ENCODE measurements at places on chromosomes 11 and 22.

DNA sequence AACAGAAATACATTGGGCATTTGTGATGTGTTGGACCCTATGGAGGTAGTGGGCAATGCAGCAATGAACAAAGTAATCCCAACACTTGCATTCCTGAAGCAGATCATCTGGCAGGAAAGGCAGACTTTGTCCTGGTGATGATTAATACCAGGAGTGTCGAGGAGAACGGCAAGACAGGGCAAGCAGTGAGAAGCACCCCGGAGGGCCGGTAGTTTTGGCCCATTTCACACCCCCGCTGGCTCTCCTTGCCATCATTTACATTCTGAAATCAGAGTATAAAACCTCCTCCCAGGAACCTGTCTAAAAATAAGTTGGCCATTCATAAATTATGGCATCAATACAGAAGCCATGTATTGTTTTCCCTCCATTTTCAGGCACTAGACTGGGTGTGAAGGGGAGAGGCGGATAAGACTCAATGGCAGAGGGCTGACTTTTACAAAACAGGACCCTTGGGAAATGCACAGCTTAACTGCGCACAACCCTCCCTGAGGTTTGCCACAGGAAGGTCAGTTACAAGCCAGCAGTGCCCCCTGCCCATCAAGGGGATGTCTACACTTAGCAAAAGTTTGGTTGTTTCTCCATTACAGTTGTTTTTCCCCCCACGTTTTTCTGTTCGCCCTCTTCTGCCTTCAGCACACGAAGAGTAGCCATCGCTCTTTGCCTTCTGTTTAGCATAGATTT, 55.6 kb downstream of the OPCML start:
- no peak for ATAC-seq

GRCh38 chr11:1077417-1078119, 2.9 kb downstream of the MUC2 start:
- ATAC-seq = peak; percentile 9

GRCh38 chr11:126440792-126441514, 85.5 kb downstream of the ST3GAL4 start:
- peak; percentile 56 for ATAC-seq

DNA sequence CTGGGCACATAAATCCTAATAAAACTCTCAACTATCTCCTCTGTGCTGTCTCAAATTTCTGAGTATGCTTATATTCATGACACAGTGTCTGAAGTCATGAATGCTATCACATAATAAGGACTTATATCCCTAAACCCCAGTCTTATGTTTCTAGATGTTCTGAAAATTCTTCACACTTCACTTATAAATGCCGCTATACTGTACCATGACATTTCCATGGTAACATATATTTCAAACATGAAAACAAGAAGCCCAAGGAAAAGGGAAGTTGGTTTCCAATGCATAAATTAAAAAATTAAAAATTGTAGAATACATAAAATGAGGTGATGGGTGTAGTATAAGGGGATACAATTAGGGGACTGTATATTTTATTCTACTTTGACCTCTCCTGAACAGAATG, 11.7 kb downstream of the GVQW3 start:
- ATAC-seq = no peak

- ATAC-seq = no peak
Observed at GRCh38 chr22:38450234-38450797, 4.7 kb downstream of the KCNJ4 start.

- no peak for ATAC-seq
Observed at GRCh38 chr22:37056246-37056645, 4.7 kb downstream of the KCTD17 start.

GRCh38 chr11:60183591-60184205, 815 bp upstream of the MS4A6A start:
- ATAC-seq = no peak

GRCh38 chr11:134504146-134504905, 92.3 kb upstream of the B3GAT1 start:
- no peak for ATAC-seq

DNA sequence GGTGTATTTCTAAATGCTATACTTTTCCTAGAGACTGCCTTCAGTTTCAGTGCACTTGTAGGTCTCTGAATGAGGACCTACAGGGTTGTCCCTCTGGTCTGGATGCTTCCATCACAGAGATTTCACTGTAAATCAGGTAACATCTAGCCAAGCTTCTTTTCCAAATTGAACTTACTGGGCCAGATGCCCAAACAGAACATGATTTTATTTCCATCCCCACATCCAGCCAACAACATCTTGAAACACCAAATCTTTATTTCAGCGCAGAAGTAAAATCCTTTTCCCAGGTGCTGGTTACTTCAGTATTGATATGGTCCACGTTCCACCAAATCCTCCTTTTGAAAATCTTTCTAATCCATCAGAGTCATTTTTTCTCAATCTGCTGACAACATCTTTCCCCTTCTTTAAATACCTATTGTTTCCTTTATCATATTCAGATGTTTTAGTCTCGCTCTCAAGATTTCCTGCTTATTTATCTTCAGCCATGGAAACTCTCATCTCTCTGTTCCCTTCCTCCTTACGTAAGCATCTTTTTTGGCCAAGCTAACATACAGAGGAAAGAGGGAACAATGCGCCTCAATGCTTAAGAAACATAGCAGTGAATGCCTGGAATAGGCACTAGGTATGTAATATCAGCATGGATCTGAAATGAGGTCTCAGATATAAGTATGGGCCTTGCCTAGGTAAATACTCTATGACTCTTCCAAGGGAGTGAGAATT, 201.2 kb upstream of the MTNR1B start:
- ATAC-seq = no peak

GRCh38 chr11:106920899-106921509, 97.3 kb downstream of the GUCY1A2 start:
- no peak for ATAC-seq

- no peak for ATAC-seq
Observed at GRCh38 chr11:1422981-1423380, 33.2 kb downstream of the BRSK2 start.

GRCh38 chr11:79973721-79974617, 533.1 kb upstream of the TENM4 start:
- no peak for ATAC-seq

DNA sequence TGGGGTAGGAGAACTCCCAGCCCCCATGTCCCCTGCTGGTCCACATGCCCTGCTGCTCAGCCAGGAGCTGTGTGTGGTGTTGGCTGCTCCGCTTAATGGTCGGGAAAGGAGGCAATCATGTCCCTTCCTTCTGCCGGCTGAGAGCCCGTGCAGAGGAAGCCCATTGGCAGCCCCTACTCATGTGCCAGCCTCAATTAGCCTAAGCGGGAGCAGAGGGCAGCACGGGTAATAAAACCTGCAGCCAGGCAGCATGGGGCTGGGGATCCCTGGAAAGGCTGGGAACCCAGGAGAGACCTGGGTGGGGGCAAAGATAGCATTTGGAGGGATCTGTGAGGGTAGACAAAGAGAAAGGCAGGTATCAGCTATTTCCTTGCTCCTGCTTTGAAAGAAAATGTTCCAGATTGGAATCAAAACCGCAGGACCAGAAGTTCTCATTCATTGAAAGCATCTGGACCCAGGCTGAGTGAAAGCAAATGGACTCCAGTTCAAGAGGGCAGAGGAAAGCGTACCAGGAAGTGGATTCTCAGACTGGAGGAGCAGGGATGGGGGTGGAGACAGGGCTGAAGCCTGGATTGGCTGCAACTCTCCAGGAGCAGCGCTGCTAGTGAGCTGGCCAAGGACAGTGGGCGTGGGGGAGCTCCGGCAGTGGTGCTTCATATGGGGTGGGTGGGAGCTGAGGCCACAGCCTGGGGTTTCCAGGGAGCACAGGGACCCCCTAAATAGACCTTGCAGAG, 103.4 kb upstream of the NECTIN1 start:
- ATAC-seq = no peak

DNA sequence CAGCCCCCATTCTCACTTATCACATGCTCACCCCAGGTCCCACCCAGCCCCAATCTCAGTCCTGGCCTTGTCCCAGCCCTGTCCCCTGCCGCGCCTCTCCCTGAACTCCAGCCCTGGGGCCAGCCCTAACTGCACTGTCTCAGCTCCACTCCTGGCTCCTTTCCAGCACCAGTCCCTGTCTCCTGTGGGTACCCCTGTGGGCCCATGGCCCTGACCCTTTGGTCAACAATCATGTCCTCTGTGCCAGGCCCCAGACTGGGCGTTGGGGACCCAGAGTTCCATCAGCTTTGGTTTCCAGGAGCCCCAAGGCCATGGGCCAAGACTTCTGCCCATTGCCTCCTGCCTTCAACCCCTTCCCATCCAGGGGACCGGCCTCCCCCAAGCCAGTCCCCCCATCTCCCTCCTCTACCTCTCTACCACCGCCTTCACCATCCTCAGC, 757 bp downstream of the SPI1 start:
- ATAC-seq = peak; percentile 44

- ATAC-seq = no peak
Observed at GRCh38 chr11:94132152-94132558, 3.5 kb downstream of the PANX1 start.

GRCh38 chr11:83292709-83293456, 6.7 kb upstream of the CCDC90B start:
- peak; percentile 73 for ATAC-seq

GRCh38 chr11:66996609-66997273, 21.6 kb downstream of the C11orf86 start:
- ATAC-seq = no peak

DNA sequence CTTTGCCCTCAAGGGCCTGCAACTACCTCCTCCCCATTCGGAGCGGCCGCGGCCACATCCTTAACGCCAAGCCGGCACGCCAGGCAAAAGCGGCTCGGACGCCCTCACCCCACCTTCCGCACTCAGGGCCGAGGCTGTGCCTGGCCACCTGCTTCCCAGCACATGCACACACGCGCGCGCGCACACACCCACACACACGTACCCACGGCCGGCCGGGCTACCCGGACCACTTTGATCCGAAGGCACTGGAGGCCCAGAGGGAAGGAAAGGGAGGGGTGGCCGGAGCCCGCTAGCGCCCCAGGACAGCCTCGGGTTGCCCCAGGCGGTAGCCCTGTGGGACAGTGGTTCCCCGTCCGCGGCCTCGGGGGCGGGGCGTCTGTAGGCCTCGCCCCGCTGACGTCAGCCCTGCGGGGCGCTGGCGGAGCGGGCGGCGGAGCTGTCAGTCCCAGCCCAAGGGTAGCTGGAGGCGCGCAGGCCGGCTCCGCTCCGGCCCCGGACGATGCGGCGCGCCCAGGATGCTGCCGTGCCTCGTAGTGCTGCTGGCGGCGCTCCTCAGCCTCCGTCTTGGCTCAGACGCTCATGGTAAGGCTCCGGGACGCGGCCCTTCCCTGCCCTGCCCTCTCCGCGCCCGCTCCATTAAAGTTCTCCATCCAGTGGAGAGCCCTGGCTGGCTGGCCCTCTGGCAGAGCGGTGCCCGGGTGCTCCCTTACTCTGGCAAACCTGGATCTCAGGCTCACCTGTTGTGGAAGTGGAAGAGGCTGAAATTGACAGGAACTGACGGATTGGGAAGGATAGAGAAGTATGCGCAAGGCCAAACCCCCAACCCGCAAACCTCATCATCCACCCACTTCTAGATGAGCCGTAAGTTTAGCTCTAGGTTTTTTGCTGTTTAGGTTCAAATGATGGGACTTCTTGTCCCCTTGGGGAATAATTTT, at the start of gene IL10RA:
IL10RA (plus strand) TSS at position 442 of the 935 bp plus-strand sequence; CDS start at position 516, 74 bp downstream.
- peak; percentile 96 for ATAC-seq

DNA sequence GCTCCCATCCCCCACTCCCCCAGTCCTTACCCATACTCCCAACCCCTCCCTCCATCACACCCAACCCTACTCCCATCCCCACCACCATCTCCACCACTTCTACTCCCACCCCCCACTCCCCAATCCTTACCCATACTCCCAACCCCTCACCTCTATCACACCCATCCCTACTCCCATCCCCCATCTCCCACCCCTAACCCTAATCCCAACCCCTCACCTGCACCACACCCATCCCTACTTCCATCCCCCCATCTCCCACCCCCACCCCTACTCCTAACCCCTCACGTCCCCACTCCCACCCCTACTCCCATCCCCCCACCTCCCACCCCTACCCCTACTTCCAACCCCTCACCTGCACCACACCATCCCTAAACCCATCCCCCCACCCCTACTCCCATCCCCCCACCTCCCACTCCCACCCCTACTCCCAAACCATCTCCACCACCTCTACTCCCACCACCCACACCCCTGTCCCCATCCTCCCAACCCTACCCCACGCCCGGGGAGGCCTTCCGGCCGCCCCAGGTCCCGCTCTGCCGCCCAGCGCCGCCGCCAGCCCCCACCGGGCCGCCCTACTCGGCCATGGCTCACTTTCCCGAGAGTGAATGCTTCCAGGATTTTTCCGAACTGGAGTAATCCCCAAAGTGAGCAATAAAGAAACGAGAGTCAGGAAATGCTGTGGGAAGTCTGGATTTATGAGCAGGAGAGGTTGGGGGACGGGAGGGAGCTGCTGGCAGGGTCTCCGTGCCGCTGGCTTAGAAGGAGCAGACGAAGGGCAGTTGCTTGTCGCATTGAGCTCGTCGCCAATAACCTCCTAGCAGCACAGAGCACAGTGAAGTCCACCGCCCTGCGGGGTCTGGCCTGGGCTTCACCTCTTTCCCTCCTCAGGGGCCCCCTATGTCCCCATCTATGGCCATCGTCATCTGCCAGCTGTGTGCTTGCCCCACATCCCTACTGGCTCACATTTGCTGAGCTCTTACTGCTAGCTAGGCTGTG, 4.6 kb downstream of the PRG3 start:
- peak; percentile 52 for ATAC-seq

DNA sequence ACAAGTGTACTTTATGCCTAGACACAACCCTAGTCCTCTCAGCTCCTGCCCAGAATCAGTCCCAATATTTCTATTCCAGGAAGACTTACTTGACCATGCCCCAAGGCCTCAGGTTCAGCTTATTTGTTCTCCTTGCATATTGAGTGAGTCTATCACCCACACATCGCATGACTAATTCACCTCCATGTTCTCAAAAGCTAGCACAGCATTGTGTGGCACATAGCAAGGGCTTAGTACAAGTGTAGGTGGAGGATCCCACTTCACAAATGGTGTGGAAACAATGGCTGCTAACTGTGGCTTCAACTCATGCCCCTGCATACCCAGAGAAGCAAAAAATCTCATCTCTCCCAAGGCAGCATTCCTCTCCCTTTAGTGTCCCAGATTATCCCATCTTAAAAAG, 602.6 kb upstream of the API5 start:
- ATAC-seq = no peak

GRCh38 chr11:38176686-38177322, 1578.8 kb upstream of the RAG2 start:
- ATAC-seq = no peak

DNA sequence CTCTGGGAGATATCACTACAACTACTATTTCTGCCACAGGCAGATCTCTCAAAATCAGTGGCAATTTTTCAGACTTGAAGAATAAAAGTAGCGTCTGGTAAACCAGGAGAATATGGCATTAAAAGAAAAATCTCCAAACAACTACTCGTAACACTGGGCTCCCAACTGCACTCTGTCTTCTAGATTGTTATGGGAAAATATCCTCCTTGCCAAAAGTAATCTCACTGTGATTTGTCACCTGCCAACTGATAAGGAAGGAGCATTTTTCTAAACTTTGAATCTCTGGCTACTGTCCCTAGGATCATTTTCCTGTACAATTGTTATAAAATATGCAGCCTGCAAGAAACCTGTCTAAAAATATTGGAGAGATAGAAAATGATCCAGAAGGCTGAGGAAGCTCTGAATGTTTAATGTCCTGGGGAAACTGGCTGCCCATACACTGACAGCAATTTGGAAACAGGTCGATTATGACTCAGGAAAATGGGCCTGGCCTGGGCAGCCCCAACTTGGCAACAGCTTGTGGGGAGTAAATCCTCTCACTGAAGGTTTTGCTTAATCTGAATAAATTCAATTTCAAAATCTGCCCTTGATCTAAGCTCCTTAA, 90.5 kb upstream of the DBX1 start:
- ATAC-seq = no peak

GRCh38 chr11:74494916-74495315, 1.4 kb upstream of the LIPT2 start:
- no peak for ATAC-seq

- no peak for ATAC-seq
Observed at GRCh38 chr22:48297296-48297695, 1530.4 kb downstream of the BRD1 start.

Data from stimulated activated memory B cell treated with anti-CD40 and anti-IgM and Interleukin-4, amounts not matched to agents 10 μg/mL and 1 μg/mL and 100 μg/mL, for 72 hours (primary cell).